ENCODE measurements at places on chromosomes 4 and X.

DNA sequence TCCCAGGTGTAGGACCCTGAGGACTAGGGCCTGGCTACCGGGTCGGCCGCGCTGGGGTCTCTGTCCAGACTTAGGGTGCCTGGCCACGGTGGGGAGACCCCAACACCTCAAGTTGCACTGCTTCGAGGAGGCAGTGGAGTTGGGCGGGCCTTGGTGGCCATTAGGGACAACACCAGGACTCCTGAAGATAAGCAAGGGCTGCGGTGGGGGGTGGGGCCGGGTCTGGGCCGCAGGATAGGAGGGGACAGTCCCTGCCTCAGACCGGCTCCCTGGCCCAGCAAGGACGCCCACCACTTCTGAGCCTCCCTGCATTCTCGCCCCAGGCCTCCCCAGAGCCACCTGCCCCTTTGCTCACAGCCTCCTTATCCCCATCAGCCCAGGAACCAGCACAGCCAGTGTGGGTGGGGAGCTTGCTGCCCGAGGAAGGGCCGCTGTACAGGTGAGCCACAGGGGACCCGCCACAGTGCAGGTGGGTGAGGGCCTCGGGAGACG lies 5.5 kb upstream of the MXD4 start:
- no peak for DNase-seq

DNA sequence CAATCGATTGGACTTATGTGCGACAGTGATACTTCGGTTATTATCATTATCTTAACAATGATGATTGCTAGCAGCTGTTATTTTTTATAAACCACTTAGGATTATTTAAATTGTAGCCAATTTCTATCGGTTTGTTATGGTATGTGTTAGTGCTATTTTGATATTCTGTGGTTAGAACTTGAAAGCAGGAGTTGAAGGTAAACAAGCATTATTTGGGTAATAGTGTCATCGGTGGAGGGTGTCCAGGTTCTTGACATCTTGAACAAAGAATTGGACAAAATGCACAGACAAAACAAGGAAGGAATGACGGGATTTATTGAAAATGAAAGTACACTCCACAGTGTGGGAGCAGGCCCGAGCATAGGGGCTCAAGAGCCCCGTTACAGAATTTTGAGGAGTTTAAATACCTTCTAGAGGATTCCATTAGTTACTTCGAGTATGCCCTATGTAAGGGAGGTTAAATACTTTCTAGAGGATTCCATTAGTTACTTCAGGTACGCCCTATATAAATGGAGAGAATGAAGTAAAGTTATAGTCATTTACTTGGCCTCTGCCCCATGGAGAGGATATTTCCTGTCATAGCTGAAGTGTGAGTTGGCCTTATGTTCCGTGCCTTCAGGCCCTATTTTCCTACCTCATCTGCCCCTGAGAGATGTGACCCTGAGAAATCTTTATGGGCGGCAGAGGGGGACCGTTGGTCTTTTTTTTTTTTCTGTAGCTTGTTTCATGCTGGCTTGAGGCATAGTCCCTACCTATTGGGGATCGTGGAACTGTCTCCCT lies 13.1 kb downstream of the MOB1B start:
- DNase-seq = no peak

GRCh38 chr4:123304151-123304964 lies 92.2 kb upstream of the SPRY1 start:
- no peak for DNase-seq

DNA sequence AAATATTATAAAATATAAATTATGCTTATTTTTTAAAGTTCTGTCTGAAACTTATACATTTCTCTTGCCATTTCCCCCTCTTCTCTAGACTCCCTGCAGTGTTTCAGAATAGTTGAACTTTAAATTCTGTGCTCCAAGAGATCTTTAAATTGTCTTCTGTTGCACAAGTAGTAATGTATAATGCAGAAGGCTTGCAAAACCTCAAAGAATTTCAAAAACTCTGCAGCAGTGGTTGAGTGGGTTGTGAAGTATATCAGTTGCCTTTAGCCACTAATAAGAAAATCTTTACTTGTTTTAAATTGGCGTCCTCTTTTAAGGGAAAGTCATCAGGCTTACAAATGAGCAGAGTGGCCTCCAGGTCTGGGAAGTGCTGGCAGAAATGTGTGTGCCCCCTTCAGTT lies 1153.3 kb upstream of the PABPC4L start:
- no peak for DNase-seq

DNA sequence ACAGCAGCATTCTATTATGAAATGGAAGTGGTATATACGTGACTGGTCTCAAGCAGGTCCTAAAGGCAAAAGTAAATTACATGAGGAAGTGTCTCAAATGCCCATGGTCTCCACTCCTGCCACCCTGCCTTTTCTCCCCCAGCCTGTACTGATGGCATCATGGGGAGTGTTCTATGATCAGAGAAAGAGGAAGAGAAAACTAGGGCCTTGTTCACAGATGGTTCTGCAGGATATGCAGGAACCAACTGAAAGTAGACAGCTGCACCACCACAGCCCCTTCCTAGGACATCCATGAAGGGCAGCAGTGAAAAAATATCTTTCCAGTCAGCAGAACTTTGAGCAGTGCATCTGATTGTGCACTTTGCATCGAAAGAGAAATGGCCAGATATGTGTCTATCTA lies 901.5 kb downstream of the ARAP2 start:
- no peak for DNase-seq

DNA sequence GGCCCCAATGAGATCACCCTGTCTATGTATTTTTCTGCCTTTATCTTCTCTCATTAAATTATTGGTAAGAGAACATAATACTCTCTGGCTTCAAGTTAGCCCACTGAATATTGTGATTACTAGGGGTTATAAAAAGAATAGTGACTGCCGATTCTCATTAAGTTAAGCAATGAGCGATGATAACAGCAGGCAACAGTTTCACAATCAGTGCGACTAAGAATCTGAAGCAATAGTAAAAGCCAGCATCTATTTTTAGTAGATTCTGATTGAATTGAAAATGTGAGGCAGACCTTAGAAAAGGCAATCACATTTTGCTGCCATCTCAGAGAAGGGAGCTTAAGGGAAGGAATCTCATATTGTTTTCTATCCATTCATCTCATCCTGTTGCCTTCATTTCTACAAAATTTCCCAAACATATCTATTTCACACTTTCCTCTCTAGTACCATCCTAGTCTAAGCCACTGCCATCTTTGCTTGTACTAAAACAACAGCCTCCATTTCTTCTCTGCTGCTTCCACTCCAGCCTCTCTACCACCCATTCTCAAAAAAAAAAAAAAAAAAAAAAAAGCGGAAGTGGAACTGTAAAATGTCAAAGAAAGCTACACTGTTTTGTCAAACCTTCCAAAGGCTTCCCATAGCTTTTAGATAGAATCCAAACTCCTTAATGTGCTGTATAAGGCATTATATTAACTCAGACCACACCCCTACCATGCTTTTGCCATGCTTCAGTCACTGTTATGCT lies 17.4 kb downstream of the GABRA4 start:
- DNase-seq = no peak

GRCh38 chr4:109266236-109266635 lies 36.2 kb downstream of the COL25A1 start:
- no peak for DNase-seq

- no peak for DNase-seq
Measured at GRCh38 chr4:109760682-109761081, 30.8 kb upstream of the PLA2G12A start.

- peak; percentile 26 for DNase-seq
Measured at GRCh38 chr4:17347445-17347844, 164.4 kb downstream of the QDPR start.

- no peak for DNase-seq
Measured at GRCh38 chr4:68907245-68907644, 44.4 kb downstream of the UGT2A3 start.

GRCh38 chr4:157005193-157005592 lies 33.6 kb upstream of the PDGFC start:
- no peak for DNase-seq

DNA sequence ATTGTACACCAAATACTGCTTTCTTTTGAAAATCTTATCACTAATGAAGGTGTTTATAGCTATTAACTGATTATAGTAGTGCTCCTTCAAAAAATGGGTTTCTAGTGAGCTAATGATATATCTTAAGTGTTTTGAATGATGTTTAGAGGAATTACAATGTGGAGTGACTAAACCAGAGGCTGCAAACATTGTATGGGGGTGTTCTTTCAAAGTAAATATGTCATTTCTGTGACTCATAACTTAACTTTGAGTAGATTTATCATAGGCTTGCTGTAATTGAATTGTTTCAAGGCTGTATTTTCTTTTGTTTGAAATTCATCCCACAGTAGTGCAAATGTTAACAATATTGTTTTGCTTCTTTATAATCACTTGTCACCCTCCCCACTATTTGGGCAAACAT lies 141.6 kb downstream of the IL1RAPL2 start:
- no peak for DNase-seq

DNA sequence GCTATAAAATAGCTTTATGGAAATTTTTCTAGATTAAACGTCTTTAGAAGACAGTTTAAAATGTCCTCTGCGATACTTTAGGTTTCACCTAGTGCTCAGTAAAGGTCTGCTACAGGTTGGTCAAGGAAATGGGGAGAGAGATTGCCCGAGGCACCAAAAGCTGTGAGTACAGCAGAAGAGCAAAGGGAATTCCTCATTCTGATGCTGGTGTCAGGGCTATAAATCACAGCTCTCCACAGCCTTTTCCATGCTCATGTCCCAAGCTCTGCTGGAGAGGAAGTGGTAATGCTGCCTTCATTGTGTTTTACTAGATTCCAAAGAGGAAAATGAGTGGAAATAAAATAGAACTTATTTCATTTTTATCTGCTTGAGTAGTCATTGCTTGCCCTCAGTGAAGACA lies 2060.4 kb downstream of the ARAP2 start:
- DNase-seq = no peak

DNA sequence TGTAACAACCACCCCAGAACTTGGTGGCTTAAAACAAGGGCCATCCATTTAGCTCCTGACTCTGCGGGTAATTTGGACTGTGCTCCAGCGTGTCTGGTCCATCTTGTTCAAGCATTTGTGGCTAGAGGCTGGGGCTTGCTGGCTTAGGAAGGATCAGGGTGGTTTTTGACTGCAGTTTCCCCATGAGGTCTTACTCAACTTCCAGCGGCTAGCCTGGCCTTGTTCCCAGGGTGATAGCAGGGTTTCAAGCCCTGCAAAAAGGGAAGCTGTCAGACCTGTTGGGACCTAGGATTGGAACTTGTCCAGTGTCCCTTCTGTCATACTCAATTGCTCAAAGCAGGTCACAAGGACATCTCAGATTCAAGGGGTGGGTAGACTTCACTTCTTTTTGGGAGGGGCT lies 205.9 kb downstream of the STIM2 start:
- DNase-seq = no peak

DNA sequence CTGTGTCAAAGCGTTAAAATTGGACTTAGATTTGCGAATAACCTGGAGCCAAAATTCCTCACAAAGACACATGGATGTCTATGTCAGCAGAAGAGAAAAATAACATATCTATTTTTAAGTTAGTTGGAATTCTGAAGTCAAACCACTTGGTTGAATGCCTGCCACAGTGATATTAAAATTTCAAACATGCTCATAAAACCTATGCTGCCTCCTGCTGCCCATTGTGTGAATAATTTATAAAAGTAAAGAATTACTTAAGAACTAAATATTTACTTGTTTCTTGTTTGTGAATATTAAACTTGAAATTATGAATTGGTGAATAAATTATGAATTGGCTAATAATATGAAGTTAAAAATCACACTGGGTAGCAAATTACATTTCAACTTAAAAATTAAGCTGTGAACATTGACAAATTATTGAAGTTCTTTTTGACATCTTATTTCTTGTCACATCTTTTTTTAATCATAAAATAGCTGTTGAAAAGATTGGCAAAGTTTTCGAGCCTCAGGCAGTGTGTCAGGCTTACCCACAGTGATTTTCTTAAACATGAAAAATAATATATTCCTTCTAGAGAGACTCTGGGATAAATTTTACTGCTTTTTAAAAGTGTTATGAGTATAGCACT lies 35.4 kb downstream of the FABP2 start:
- DNase-seq = peak; percentile 17

DNA sequence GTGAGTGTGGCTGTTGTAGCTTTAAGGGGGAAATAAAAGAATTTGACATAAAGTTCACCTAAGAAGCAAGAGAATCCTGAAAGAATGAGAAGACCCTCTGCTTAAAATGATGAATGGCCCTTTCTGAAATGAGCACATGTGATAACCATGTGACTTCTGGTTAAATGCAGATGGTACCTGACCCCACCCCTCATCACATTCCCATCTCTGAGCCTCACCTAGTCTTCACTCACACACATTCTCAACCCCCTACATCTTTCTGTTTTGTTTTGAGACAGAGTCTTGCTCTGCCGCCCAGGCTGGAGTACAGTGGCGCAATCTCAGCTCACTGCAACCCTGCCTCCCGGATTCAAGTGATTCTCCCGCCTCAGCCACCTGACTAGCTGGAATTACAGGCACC lies 31.5 kb downstream of the SEPTIN6 start:
- no peak for DNase-seq

GRCh38 chr4:16582036-16582435 lies 316.4 kb downstream of the LDB2 start:
- DNase-seq = no peak

DNA sequence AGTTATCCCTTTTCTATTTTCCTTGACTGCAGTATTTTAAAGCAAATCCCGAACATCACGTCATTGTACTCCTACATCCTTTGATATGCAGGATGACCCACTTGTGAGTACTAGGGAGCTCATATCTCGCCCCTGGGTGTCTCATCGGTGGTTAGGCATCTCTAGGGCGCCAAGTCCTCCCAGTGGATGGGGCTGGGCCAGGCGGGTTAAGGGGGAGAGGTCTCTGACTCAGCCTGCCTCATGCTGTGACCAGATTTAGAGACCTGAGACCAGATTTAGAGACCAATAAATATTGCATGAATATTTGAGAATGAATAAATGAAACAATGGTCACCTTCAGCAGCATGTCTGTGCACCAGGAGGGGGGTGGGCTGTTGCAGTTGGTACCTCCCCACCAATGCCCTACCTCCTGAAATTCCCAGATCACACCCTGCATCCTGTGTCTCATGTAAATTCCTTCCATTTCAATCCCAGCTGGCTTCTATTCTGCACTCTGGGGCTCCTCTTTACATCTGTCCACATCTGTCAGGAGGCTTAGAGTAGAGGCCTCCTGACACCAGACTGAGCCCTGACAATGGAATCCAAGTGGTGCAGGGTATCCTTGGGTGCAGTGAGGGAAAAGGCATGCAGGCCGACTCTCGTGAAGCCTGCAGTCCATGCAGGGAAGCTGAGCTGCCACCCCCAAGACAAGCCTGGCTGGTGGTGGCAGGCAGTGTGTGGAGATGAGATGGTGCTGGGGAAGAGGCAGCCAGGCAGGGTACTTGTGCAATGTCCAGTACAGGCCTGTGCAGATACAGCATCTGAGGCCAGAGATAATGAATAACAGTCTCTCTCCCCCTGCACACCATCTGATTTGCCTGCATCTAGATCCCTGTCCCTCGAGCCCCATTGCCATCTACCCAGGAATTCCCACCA lies 5.2 kb downstream of the APLN start:
- no peak for DNase-seq
